Posterior cingulate gyrus (tissue), 11 donors: ENCODE measurements at places on chromosomes 12 and 14.

GRCh38 chr14:28719130-28719529 is 47.5 kb upstream of the FOXG1 start:
- DNase-seq, result no peak

- DNase-seq, result no peak
Observed at GRCh38 chr12:108457006-108457733, 57.9 kb upstream of the FICD start.

- DNase-seq, result no peak
Observed at GRCh38 chr12:103748002-103748401, 93.0 kb downstream of the NT5DC3 start.

GRCh38 chr14:90088176-90088575 is 26.4 kb downstream of the KCNK13 start:
- DNase-seq, result no peak

DNA sequence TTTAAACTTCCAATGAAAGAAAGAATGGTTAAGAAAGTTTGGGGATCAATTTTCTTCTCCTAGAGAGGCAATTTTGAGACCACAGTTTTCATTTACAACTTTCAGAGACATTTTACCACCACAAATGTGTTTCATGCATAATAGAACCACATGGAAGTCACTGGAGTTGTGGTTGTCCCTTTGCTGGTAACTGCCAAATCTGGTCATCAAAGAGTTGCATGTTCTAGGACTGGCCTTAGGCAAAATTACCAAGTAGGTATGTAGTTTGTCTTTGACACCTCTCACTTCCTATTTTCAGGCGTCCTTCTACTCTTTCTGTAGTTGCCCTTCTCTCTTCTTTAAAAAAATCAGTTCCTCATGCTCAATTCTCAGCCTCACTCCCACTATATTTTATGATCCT is 54.3 kb upstream of the TMX1 start:
- DNase-seq, result no peak

DNA sequence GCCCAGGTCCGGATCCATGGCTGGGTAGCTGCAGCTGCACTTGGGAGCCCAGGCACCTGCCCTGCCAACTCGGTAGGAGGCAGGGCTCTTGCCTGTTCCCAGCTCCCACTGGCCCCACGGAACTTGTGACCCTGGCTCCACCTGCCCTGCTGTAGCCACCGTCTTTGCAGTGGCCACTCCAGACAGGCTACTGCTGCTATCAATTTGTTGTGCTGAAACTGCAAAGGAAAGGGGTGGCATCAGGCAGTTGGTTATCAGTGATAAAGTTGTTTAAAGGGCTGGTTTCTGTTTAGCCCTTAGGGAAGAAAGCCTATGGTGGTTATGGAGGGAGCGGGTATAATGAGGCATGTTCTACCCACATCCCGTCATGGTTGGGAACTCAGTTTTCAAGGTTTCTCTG is 32.1 kb upstream of the ARID2 start:
- DNase-seq, result no peak

DNA sequence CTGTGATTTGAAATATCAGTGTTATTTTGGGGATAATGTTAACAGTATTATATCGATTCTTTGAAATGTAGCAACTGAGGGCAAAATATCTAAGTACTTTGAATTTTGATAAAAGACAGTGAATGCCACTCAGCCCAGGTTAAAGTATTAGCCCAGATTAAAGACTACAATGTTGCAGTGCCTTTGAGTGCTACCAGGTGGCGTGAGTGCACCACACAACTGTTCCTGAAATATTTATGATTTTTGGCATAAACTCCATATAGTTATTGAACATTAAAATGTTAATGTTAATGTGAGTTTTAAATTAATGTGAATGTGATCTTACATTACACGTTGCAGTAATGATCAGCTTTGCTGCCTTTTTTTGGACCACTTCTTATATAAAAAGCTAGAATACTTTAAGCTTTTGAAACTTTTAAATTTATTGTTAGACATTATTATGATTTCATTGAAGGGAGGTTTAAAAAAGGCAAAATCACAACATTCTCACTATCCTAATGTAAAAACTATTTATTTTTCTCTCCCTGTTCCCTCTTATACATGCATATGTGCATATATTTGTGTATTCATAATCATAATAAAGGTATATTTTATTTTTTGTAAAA is 22.5 kb downstream of the MRPS35 start:
- DNase-seq, result no peak

- no peak for DNase-seq
Observed at GRCh38 chr14:89702073-89702875, 252.3 kb downstream of the EFCAB11 start.

DNA sequence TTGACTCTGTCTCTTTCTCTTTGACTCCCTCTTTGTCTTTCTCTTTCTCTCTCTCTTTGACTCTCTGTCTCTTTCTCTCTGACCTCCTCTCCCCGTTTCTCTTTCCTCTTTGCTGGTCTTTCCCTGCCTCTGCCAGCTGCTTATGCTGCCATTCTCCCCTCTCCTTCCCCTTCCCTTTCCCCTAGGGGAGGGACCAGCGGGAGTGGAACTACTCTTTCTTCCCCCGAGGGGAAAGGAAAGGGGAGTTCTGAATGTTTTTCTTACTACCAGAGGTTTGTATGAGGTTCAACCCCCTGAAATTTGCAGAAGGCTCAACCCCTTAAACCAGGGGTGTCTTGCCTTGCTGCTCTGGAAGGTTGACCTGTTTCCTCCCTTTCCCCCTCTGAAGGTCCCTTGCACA is 24.7 kb upstream of the RNASE1 start:
- no peak for DNase-seq

- no peak for DNase-seq
Observed at GRCh38 chr12:97513950-97514349, 51.3 kb downstream of the RMST start.

DNA sequence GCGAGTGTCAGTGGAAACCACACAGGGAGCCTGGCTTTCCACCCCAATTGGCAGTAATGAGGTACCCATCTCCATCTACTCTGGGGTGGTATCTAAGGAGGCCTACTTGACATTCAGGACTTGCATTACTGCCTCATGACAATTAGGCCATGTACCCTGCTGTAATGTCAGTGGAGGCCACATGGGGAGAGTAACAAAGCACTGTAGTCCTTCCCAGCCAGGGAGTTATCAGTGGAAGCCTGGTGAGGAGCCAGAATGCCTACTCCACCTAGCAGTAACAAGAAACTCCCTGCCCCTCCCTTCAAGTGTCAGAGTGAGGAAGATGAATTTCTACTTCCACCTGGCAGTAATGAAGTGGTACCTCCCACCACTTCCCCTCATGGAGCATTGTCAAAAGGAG is 12.5 kb downstream of the TIMM9 start:
- DNase-seq, result no peak

DNA sequence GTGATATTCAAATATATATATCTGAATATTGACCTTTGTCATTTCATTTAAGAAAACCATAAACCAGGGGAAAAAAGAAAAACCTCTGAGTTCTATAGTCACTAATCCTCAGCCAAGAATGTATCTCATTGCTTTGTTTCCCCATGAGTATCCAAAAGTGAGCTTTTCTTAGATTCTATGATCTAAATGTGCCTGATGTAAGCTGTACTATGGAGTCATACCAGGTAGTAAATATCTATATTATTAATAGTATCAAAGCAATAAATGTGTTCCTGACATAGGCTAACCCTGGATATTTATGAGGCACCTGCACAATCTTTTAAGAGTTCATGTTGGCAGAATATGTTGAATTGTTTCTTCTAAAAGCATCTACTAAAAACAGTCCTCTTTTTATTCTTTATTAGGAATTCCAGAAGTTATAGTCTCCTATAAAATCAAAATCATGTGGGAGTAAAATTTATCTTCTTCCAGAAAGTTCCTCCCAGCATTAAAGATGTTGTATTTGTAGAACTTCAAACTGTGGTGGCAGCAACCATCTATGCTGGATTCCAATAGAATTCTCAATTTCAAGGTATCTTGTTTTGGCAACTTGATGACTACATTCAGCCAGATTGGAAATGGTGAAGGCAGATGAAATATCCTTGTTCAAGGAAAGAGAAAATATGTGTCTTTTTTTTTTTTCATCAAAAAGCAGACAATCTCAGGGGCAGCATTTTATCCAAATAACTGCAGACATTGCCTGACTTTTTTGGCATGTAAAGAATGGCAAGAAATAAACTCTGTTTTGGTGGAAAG is 139.7 kb upstream of the RASSF8 start:
- DNase-seq, result no peak
